T-helper 17 cell (primary cell): ENCODE measurements at places on chromosomes 5 and 9. TPM values are rescaled to one million over a fixed set of nuclear protein-coding genes. Genes with fewer than 3 reads are reported as not detected.

Gene LCN1
- total RNA-seq: not detected

Gene PANK3
- total RNA-seq: 30.2 TPM

Gene KCNN2
- not detected for total RNA-seq

Gene KIF4B
- total RNA-seq: not detected

Gene C9orf153
- 0.21 TPM for total RNA-seq

Gene NRG2
- 0.08 TPM for total RNA-seq

Gene SEC24A
- total RNA-seq: 21.0 TPM

Gene ANKDD1B
- total RNA-seq: 0.57 TPM

Gene SLU7
- total RNA-seq: 93.4 TPM

Gene MAN2A1
- total RNA-seq: 51.6 TPM

Gene INSL4
- total RNA-seq: 0.16 TPM

Gene TRIM7
- total RNA-seq: 3.5 TPM

Gene SPATA24
- total RNA-seq: 4.1 TPM
